SW 1271 (cell line): ENCODE measurements at places on chromosomes 5 and 9.

DNA sequence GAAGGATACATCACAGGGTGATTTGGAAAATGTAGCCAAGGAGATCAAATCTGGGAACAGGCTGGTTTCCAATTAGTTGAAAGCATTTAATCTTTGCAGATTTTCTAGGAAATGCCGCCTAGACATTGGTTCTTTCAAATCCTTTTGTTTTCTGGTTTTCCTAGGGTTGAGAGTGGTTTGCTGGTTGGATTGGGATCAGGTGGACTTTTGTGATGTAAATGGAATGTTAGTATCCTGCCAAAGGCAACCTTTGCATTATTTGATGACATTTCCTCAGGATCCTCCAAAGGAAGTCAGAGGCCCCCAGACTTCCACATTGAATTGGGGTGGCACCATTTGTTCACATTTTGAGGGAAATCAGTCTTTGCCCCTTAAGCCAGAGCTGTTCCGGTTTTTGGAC lies 245.5 kb upstream of the RPS23 start:
- no peak for DNase-seq

DNA sequence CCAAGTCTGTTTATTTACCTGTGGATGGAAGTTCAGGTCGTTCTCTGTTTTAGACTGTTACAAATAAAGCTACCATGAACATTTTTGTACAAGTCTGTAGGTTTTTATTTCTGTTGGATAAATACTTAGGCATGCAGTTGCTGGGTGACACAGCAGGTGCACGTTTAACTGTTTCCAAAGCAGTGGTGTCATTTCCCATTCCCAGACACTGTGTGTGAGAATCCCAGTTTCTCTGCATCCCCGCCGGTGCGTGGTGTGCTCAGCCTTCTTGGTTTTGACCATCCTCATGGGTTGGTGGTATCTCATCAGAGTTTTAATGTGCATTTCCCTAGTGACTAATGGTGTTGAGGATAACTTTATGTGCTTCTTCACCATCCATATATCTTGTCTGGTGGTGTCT lies 27.2 kb downstream of the AHRR start:
- no peak for DNase-seq

- DNase-seq: no peak
Measured at GRCh38 chr9:97388721-97389238, 23.1 kb upstream of the TDRD7 start.

DNA sequence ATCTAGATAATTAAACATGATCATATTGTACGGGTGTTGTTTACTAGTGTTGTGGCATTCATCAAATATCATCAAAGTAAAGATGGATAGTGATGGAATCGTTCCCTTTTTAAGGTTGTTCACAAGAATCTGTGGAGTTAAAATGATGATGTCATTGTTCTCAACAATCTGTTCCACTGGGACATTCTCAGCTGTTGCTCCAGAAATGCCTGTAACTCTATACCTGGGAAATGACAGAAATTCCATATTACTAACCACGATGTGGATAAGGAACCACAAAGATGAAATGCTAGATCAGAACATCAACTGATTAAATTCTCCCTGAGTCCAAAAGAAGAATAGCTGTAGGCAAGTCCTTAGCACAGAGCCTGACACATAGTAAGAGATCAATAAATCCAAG lies 38.0 kb downstream of the RIGI start:
- no peak for DNase-seq

DNA sequence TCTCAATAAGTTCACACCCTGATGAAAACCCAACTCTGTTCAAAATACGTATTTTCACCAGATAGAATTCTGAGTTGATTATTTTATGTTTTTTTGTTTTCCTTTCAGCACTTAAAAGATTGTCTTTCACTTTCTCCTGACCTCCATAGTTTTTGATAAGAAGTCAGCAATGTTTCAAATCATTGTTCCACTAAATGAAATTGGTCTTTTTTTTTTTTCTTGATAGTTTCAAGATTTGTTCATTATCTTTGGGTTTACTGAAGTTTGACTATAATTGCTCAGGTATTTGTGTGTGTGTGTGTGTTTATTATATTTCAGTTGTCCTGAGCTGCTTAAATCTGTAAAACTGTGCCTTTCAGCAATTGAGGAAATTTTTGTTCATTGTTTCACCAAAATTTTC lies 498.7 kb downstream of the TLE1 start:
- no peak for DNase-seq

GRCh38 chr5:92064993-92065392 lies 681.9 kb upstream of the ARRDC3 start:
- no peak for DNase-seq

- no peak for DNase-seq
Measured at GRCh38 chr9:87071473-87071872, 124.2 kb upstream of the GAS1 start.

- DNase-seq: no peak
Measured at GRCh38 chr5:57538341-57538955, 55.8 kb upstream of the ACTBL2 start.

GRCh38 chr5:34924462-34924765 lies 4.9 kb upstream of the DNAJC21 start:
- no peak for DNase-seq

GRCh38 chr9:13505797-13506196 lies 226.3 kb upstream of the MPDZ start:
- DNase-seq: no peak

GRCh38 chr9:130970855-130971254 lies 31.8 kb upstream of the FIBCD1 start:
- DNase-seq: no peak

DNA sequence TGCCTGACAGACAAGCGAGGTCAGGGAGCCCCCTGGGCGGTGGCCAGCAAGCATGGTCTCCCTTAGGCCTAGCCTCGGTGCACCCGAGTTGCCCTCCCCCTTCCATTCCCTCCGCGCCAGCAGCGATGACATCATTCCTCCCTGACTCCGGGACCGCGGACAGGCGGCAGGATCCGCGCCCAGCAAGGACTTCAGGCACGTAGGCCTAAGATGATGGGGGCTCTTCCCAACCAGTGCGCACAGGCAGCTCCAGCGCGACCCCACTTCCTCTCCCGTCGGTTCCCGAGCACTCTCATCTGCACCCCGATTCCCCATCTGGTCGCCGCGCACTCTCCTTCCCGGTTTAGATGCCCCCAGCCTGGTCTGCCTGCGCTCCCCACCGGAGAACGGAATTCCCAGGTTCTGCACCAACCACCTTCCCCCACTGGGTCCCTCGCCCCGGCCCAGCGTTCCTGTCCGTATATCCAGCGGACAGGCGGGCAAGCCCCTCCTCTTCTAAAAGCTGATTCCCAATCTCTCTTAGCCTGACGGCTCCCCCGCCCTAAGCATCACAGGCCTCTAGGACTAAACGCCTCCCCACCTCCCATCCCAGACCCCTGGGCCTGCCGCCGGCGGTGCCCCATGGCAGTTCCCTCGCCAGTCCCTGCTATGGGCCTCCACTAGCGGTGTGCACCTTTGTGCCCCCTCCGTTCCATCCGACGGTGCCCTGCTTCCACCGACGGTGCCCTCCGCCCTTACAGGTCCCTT lies 931 bp downstream of the FAM219A start:
- no peak for DNase-seq

DNA sequence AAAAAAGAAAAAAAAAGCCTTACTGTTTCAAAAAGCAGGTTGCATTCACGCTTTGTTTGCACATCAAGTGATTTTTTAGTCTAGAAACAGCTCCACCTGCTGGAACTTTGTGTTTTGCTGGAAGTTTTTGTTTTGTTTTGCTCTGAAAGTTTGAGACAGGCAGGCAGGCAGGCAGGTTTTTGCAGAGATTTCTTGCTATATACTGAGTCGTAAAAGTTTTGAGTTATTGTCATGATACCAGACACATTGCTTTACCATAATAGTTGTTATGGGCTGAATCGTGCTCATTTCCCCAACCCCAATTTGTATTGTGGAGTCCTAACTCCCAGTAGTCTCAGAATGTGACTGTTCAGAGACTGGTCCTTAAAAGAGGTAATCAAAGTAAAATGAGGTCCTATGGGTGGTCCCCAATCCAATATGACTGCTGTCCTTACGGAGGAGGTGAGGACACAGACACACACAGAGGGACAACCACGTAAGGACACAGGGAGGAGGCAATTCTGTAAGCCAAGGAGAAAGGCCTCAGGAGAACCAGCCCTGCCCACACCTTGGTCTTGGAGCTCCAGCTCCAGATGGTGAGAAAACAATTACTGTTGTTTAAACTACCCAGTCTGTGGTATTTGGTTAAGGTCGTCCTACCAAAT lies 20.9 kb downstream of the OR2Y1 start:
- DNase-seq: peak; percentile 34

GRCh38 chr9:33687779-33688178 lies 107.6 kb upstream of the PRSS3 start:
- no peak for DNase-seq

- DNase-seq: no peak
Measured at GRCh38 chr5:177100714-177101121, 14.0 kb downstream of the FGFR4 start.

DNA sequence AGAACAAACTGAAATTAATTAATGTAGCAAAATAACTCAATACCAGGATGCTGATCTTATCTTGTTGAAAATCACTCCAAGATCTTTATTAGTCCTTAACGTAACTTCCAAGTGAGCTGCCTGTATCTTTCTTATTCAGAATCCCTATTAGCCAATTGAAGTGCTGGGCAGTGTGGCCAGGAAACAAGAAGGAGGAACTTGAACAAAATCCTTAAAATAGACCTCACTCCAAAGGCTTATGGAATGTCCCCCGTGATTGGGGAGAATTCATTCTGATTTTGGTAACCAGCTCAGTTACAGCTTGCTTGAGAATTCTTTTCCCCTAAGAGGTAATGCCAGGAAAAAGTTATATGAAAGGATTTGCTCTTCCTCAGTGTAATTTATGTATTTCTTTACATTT lies 171.0 kb downstream of the DEPDC1B start:
- DNase-seq: no peak

DNA sequence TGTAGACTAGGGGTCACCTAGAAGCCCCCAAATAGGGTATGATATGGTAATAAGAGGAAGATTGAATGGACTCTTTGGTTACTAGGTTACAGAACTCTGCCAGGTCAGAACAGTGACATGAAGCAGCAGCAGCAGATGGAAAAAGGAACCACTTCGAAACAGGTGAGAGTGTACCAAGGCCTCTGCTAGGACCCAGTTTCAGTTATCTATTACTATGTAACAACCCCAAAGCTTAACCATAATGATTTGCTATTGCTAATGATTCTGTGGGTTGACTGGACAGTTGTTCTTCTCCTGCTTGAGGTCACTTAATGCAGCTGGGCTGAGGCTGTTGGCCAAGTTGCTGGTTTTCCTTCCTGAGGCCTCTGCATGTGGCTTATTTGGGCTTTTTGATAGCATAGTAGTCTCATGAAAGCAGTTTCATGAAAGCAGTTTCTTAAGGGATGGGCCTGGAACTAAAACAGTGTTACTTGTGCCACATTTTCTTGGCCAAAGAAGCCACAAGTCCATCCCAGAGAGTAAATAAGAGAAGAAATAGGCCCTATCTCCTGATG lies 17.6 kb downstream of the C9orf43 start:
- DNase-seq: no peak

DNA sequence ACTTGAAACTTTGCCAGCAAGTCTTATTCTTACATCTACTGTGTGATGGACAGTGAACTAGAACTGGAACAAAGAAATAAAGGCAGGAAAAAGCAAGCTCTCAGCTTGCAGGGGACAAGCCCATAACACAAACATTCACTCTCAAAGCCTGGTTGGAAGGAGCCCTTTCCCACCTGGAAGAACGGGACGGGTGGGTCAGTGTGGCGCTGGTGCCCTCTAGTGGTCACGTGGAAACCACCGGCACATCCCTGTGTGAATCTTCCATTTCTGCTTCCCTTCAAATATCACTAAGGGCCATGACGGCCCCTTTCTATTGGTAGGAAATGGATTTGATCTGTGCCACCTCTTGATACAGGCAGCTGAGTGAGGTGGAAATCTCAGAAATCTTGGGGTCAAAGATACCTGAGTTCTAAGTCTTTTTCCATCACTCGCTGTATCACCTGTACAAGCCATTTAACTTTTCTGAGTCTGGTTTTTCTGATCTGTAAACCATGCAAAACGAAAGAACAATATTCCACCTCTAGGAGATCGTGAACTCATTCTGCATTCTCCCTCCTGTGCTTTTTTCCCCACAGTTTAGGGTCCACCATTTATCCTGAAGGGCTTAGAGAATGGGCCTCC lies 211.6 kb downstream of the MSX2 start:
- DNase-seq: peak; percentile 46

DNA sequence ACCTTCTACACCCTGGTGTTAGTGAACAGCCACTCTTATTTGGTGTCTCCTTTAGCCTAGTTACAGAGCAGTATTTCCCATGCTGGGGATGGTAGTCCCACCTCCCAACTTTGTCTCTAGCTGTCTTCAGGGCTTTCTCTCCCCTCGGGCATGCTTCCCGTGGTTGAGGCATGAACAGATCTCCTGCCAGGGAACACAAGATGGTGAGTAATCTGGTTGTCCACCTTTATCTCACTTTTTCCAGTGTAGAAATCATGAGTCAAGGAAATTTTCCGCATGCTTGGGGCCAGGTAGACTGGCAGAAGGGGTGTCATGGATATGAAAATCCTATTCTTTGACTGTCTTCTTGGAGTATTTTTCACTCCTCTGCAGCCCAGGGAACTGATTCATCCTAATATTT lies 532.9 kb downstream of the ANXA1 start:
- no peak for DNase-seq

- DNase-seq: no peak
Measured at GRCh38 chr5:149038336-149039080, 24.4 kb downstream of the SH3TC2 start.

- no peak for DNase-seq
Measured at GRCh38 chr5:11302663-11303062, 541.6 kb upstream of the DAP start.

DNA sequence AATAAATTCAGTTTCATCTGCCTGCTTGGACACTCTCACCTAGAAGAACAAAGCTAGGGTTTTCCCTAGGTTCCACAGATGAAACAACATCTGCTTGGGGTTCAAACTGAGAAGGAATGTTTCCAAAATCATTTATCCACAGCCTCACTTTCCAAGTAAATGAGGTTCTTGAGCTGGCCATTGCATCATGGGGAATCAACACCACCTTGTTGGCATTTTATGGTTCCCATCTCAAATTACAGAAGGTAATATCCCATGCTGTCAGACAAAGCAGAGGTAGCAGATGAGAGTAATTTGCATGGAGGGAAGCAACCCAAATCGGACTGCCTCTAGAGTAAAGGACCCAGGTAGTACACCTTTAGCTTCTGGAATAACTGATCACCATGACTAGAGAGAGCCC lies 10.5 kb upstream of the NR4A3 start:
- no peak for DNase-seq

- DNase-seq: peak; percentile 15
Measured at GRCh38 chr5:128905568-128906110, 59.6 kb upstream of the SLC27A6 start.

DNA sequence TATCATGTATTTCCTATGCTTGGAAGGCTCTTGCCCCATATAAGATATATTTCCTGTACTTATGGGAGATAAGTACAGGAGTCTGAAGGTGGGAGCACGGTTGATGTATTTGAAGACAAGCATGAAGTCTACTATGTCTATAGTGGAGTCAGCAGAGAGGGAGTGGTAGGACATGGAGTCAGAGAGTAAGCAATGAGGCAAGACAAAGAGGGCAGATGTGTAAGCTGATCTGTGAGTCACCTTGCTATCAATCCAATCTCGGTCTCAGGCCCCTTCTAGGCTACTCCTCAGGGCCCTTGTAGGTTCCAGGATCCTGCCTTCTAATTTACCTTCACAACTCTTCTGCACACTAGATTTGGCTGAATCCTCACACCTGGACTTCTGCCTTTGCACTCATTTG lies 105.5 kb downstream of the MACIR start:
- DNase-seq: no peak
